Caki2 (cell line): ENCODE measurements at places on chromosomes 7 and 10. TPM values are rescaled to one million over a fixed set of nuclear protein-coding genes. Genes with fewer than 3 reads are reported as not detected.
A peak's percentile ranks its signal among the peaks of the same experiment; 100 is the strongest.

DNA sequence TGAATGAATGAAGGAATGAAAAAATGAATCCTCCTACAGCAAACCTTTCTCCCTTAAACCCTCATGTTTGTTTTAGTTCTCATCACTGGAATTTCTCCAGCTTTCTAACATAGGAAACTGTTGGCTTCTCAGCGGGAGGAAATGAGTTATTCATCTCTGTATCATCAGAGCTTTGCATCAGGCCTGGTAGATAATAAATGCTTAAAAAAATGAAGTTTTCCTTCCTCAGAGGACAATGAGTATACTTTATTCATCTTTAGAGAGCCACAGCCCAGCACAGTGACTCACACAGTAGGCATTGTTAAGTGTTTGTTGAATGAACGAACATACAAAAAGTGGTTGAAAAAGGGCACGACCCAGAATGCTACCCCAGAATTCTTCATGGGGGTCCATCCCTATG lies 62.6 kb downstream of the COL13A1 start:
- peak; percentile 35 for DNase-seq

EGR2 gene
- 0.03 TPM in 1 of 2 replicates, not detected in the other for total RNA-seq

STEAP4 gene
- total RNA-seq = not detected in 2 replicates

TMEM270 gene
- total RNA-seq = 1.7 TPM in 1 of 2 replicates, not detected in the other
